Subcutaneous preadipocyte (primary cell): ENCODE measurements at places on chromosomes 1 and 21. TPM values are rescaled to one million over a fixed set of nuclear protein-coding genes. Genes with fewer than 3 reads are reported as not detected.

Gene PDZK1IP1
- total RNA-seq: not detected in 2 replicates

Gene TRAF3IP3
- not detected in 2 replicates for total RNA-seq

Gene KIAA1614
- 4.5 and 10.3 TPM in 2 replicates for total RNA-seq

Gene CRABP2
- 27.2 and 45.6 TPM in 2 replicates for total RNA-seq

Gene UBXN10
- under 0.01 TPM in 1 of 2 replicates, not detected in the other for total RNA-seq

Gene TACSTD2
- under 0.01 and 0.20 TPM in 2 replicates for total RNA-seq

Gene MCOLN2
- total RNA-seq: 0.37 and 0.39 TPM in 2 replicates

Gene PHC2
- 135 and 153 TPM in 2 replicates for total RNA-seq

Gene PBX1
- total RNA-seq: 23.9 and 34.2 TPM in 2 replicates

Gene AMY1A
- not detected in 2 replicates for total RNA-seq

Gene APCS
- total RNA-seq: not detected in 2 replicates

Gene CLDN17
- not detected in 2 replicates for total RNA-seq

Gene C8A
- total RNA-seq: not detected in 2 replicates

Gene ETV3L
- not detected in 2 replicates for total RNA-seq

Gene TMIGD3
- total RNA-seq: not detected in 2 replicates

Gene FCGR3A
- not detected in 2 replicates for total RNA-seq

Gene SETDB1
- 32.7 and 35.8 TPM in 2 replicates for total RNA-seq

Gene KIAA0040
- total RNA-seq: under 0.01 TPM in 2 replicates

Gene GADD45A
- 15.8 and 17.4 TPM in 2 replicates for total RNA-seq

Gene FDPS
- total RNA-seq: 354 and 434 TPM in 2 replicates

Gene HHAT
- total RNA-seq: 1.1 and 2.2 TPM in 2 replicates

Gene IARS2
- 81.6 and 108 TPM in 2 replicates for total RNA-seq

Gene CCDC27
- total RNA-seq: not detected in 2 replicates

Gene OR2L13
- not detected in 2 replicates for total RNA-seq

Gene CENPS
- 13.2 and 14.9 TPM in 2 replicates for total RNA-seq

Gene ZNF683
- not detected in 2 replicates for total RNA-seq

Gene RIPK4
- total RNA-seq: under 0.01 TPM in 1 of 2 replicates, not detected in the other

Gene C1orf116
- under 0.01 TPM in 1 of 2 replicates, not detected in the other for total RNA-seq

Gene KCND3
- under 0.01 and 0.37 TPM in 2 replicates for total RNA-seq

Gene FHAD1
- 0.73 and 0.78 TPM in 2 replicates for total RNA-seq

Gene C1orf210
- total RNA-seq: not detected in 2 replicates

Gene NFASC
- 11.9 and 12.1 TPM in 2 replicates for total RNA-seq

Gene JAM2
- total RNA-seq: 0.37 and 0.39 TPM in 2 replicates

Gene PRKCZ
- total RNA-seq: 1.2 and 1.8 TPM in 2 replicates

Gene TP73
- under 0.01 TPM in 1 of 2 replicates, not detected in the other for total RNA-seq

Gene RPTN
- total RNA-seq: not detected in 2 replicates

Gene DYNLT5
- 0.73 and 0.78 TPM in 2 replicates for total RNA-seq

Gene KCNK2
- total RNA-seq: 8.6 and 10.3 TPM in 2 replicates

Gene TNFRSF18
- not detected in 2 replicates for total RNA-seq

Gene LRRC8D
- 13.2 and 23.5 TPM in 2 replicates for total RNA-seq

Gene RIMKLA
- total RNA-seq: not detected in 2 replicates

Gene BRINP3
- total RNA-seq: under 0.01 TPM in 1 of 2 replicates, not detected in the other

Gene LCK
- total RNA-seq: not detected in 2 replicates

Gene FRRS1
- 17.4 and 17.6 TPM in 2 replicates for total RNA-seq

Gene DISC1
- total RNA-seq: 2.6 and 5.1 TPM in 2 replicates
